Lung (tissue), 17 donors: ENCODE measurements at places on chromosomes 11 and 22.

DNA sequence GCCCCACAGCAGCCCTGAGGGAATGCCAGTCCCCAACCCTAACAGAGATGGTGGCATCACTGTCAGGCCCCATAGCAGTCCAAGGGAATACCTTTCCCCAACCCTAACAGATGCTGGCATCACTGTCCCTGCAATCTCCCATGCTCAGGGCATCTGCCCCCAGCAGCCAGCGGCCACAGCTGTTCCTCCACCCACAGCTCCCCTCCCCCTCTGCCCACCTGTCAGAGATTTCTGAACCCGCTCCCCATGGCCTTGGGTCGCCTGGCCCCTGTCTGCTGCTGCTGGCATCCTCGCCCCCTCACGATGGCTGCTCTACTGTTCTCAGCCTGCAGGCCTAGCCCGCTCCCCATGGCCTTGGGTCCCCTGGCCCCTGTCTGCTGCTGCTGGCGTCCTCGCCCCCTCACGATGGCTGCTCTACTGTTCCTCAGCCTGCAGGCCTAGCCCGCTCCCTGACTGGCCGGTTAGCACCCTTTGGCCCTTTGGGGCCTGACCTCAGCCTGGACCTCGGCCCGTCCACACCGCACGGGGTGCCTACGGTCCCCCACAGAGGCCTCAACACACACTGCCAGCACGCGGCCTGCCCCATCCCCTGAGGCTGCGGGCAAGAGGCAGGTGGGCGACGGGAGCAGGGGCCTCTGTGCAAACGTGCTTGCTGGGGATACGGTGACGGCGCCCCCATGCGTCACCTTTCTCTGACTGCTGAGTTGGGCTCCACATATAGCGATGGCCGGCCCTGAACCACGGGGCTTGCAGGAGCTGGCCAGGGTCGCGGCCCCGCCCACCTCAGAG, 20.7 kb downstream of the CHID1 start:
- DNase-seq: no peak

- peak; percentile 94 for DNase-seq
Measured at GRCh38 chr11:126585774-126586491, 230.4 kb downstream of the ST3GAL4 start.

- no peak for DNase-seq
Measured at GRCh38 chr11:59271247-59271755, 58.6 kb upstream of the MPEG1 start.

DNA sequence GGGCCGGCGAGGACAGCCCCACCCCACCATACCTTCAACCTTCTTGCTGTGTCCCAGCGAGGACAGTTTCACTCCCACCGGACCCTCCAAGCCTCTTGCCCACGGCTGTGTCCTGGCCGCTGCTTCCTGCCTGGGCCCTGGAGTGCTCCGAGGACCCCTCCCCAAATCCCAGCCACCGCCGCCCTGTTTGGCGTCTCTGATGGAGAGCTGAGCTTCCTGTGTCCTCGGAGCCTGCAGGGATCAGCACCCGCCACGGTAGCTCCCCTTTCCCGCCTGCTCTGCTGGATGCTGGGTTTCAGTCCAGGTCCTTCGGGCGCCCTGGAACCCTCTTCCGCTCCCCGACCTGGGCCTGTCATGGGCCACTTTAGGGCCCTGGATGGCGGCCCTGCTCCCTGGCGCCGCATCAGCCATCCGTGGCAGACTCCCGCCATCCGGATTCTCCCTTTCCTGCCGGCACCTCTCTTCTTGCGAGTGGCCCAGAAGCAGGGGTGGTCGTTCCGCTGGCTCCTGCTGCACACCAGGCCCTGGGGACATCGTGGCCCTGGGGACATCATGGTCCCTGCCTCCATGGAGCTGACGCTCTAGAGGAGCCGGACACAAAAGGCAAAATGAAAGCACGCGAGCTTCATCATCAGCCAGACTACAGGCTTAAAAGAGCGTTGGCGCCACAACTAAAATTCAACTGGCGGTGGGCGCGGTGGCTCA, 34.3 kb upstream of the GAL start:
- DNase-seq: no peak

DNA sequence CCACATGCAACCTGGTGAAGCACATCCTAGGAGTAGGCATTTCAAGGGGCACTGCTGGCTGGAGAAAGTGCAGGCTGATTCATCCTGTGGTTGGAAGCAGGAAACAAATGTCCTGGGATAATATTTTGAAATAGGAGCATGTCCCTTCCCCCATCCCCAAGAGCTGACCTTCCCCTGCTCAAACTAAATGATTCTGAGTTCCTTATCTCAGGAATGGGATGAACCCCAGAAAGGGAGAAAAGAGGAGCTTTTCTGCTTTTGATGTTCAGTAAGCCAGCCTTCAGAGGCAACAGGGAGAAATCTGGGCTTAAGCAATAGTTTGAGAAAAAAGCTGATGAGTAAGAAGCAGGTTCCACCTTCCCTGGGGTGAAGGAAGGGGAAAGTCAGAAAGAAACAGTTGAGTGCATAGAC, 19.5 kb upstream of the SPON1 start:
- DNase-seq: no peak

- peak; percentile 77 for DNase-seq
Measured at GRCh38 chr11:68751331-68751856, at the start of gene TESMIN. TSS of gene TESMIN (minus strand) at chr11:68751520. CDS start at chr11:68750660, 860 bp downstream.

DNA sequence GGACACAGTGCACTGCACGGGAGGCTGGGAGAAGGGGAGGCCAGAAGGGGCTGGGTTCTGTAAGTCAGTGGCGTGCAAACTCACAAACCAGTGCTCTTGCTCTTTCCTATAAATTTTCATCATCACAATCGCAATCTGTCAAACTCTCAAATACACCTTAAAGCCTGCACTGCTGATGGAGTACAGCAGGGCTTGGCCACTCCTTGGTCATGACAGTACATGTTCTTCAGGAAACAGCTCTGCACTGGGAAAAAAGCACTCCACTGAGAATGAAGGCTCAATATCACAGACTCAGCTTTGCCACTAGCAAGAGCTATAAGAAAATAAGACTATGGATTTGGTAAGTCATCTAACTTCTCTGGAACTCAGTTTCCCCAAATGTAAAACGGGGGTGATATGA, 111.0 kb downstream of the RBFOX2 start:
- no peak for DNase-seq

DNA sequence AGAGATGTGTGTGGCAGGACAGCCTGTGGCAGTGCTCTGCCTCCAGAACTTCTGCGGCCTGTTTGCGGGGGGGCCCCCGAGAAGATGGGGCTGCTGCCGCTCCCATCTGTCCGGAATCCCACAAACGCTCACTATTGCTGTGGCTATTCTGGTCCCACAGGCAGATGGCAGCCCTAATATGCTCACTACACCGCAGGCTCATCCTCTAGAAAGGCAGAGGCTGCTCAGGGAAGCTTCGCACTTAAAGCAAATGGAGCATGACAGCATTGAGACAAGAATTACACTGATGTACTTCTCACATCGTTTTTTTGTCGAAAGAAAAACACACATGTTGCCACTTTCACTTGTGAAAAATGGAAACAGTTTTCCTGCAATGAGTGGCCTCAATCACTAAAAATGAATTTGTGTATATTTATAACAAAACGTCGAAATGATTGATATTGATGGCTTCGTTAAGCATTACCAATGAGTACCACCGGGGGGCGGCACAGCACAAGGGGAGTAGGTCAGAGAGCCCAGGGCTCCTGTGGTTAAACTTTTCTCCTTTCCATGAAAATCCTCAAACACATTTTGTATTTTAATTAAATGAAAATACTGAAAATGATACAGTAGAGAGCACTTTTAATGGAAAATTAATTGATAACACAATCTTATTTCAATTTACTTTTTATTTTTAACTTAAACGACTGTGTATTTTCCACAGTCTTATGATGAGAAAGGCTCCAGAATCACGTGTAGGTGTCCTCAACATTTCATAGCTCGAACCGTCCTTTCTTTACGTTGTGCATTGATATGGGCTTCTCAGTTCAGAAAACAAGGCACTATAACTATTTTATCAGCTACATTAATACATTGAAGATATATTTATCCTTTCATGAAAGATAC, 69.1 kb downstream of the CTTN start:
- peak; percentile 65 for DNase-seq

DNA sequence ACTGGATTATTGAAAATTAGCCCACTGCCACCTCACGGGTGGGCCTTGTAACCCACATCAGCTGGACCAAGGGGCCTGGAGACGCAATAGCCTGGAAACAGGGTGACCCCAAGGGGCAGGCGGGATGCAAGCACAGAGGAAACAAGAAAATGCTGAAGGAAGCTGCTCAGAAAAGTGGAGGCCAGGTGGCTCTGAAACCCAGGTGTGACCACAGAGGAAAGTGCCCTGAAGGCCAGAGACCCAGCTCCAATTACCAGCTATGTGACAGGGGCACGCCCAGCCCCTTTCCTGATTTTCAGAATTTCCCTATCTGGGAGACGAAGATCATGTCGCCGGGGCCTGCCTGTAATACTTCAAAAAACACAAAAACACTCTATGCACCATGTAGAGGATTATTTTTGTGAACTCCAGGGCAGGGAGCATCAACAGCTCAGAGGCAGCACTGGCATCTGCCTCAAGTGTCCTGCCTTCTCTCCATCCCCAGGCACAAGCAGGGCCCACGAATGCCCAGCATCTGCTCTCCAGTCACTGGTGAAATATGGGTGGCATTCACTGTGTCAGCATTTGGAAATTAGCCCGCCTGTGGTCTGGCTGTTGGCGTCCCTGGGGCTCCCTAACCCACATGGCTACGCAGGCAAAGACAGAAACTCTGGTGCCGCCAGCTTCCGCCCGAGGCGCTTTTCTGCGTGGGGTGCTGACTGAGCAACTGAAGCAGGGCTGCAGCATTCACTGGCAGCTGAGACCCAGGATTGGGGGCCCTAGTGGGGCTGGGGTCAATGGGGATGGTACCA, 6.3 kb downstream of the KCNJ1 start:
- DNase-seq: no peak

DNA sequence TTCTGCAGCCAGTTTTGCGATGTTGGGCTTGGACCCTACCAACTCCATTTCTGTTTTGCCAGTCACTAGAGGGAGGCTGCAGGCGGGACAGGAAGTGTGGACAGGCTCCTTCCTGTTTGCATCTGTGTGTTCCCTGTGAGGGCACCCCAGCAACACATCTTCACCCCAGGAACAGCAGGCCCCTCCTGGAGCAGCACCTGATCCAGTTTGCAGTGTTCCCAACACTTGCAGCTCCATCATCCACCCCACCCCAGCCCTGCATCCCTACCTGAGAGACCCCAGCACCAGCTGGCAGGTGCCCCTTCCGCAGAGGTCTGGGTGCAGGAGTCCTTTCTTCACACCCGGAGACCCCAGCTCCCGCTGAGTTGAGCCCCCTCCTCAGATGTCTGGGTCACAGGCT, 7.4 kb upstream of the VSIG10L2 start:
- no peak for DNase-seq

- peak; percentile 71 for DNase-seq
Measured at GRCh38 chr11:19820100-19820499, 107.5 kb downstream of the NAV2 start.

DNA sequence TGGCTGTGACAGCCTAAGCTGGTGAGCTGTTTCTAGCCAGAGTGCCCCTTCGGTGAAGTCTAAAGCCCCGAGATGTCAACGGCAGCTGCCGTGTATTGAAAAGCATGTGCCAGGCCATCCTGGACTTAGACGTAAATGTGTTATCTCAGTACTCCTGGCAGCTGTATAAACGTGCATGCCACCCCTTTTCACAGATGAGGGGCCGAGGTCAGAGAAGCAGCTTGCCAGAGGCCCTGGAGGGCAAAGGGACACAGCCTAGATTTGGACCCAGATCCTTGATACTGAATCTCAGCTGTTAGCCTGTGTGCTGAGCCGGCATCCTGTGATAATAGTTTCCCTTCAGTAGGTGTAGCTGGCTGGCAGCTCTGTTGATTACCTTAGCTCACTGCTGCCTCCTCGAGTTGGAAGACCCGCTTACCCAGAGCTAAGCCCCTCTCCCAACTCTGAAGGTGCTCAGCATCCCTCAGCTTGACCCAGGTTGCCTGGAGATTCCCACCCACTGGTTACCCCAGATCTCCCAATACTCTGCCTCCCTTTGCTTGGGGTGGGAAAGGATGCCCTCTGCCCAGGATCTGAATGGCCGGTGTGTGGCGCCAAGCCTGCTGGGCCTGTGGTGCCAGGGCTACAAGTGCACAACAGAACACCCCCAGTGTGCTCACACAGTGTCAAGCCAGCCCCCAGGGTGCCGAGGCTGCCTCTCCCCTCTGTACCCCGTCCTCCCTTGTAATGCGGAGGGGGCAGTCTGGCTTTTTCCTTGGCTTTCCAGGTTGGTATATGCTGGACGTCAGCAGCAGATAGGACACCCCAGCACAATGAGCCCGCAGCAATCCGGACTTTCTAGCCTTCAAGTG, 59.8 kb upstream of the WNT7B start:
- DNase-seq: no peak

DNA sequence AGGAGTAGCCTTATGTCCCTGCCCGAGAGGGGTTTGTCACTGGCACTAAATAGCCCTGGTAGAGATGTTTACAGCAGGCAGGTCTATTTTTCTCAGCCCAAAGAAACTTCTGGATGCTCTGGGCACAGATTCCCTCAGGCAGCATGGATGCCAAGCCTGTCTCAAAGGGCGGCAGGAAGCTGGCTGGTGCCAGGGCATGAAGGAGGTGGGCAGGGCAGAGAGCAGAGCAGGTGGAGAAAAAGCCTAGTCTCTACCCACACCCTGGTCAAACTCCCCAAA, 4.1 kb upstream of the GAS2L1 start:
- no peak for DNase-seq

DNA sequence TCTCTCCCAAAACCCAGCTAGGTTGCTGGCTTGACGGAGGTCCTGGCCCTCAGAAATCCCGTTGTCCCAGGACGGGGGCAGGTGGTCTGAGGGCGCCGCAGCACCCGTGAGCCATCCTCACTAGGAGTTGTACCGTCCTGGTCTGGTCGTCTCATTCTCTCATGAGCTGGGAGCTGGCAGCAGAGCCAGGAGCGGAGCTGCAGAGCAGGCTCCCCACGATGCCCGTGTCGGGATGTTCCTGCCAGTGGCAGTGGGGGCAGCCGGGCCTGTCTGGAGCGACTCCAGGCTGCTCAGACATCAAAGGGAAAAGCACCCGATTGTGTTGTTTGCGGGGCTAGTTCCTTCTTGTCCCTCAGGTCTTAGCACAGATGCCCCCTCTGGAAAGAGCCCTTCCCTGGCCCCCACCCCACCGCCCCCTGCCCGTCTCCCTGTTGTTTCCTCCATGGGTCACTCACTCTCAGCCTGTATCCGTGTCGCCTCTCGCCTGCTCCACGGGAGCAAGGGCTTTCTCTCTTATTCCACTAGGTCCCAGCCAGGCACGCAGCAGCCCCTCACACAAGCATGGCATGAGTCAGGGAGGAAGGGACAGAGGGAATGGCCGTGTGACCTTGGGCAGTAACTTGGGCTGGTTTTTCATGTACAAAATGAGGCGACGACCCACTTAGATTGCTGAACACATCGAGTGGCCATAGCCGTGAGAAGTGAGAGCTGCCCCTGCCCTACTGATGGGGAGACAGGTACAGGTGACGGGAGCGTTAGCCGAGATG, 23.2 kb upstream of the MGAT3 start:
- DNase-seq: no peak
